ENCODE measurements at places on chromosomes 5 and 9.
A peak's percentile ranks its signal among the peaks of the same experiment; 100 is the strongest.

DNA sequence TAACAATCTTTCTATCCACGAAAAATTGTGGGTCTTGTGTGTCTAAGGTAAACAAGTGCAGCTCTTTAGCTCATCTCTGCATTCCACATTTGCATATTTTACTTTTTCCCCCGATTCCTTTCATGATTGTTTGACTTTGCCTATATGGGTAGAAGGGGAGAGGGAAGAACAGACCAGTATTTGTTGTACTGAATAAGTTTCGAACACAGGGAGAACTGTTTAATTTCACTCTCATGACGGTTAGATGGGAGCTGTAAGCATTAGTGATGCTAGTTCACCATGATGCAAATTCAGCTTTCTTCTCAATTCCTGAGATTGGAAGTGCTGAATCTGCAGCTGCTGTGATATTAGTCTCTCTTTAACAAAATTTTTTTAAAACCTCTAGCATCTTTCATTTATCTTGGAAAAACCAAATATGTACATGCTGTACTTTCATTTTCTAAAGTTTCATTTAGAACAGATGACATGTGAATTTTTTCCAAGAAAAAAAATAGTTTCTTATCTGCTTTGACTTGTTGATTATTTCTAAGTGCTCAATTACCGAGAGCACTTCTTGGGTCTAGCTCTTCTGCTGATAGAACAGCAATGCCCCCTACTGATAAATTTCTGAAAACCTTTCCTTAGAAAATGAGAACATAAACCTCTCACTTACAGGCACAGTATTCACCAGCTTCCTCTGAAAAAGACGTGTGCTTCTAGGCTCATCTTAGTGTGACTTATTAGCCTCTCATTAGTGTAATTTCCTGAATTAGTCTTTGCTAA lies 149.5 kb downstream of the BAAT start:
- no peak for DNase-seq

- DNase-seq: no peak
These were observed 52.1 kb upstream of the FSTL4 start for GRCh38 chr5:133664422-133664821.

DNA sequence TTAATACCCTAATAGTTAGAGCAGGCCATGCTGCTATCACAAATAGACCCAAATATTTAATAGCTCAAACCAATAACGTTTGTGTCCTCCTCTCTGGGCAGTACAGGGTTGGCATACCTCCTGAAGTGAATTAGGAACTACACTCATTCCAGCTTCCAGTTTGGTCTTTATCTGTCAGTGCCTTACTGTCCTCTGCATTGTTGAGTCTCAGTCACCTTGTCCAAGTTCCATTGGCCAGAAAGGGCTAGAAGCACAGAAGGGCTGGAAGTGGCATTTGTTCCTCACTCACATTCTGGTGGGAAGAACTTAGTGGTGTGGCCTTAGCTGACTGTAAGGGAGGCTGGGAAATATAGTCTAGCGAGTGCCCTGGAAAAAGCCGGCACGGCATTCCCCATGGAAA lies 11.2 kb downstream of the FXN start:
- no peak for DNase-seq

GRCh38 chr5:139438707-139439012 lies 665 bp downstream of the DNAJC18 start:
- no peak for DNase-seq

DNA sequence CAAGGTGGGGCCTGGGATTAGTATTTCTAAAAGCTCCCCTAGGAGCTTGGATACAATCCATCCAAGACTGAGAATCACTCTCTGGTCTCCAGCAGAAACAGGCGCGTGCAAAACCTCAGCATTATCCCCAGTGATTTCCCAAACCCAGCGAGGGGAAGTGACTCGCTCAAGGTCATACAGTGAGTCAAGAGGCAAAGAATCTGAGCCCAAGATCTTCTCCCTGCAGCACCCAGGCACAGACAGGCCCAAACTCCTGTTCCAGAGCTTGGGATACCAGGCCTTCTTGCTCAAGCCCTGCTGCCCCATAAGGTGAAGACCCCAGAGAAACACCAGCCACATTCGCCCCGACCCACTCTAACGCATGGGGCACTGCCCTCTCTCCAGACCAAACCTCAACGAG lies 33.2 kb downstream of the SHB start:
- DNase-seq: no peak

DNA sequence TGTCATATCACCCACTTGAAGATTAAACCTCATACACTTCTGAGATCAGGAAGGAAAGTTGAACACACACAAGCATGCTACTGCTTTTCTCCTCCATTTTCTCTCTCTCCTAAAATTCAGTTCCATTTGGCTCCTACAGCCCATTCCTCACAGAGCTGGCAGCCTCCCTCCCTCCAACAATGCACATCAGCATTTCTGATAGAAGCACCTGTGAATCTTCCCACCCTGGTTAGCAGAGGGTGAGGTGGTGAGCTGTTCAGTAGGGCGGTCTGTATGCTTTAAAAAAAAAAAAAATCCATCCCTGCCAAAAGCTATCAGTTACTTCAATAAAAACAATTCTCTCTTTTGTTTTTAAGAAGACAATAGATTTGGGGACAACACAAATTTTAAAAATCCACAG lies 463.2 kb upstream of the KIF2A start:
- no peak for DNase-seq

GRCh38 chr9:116476935-116477381 lies 210.1 kb upstream of the TRIM32 start:
- DNase-seq: no peak

- no peak for DNase-seq
These were observed 221.5 kb upstream of the FAM174A start for GRCh38 chr5:100313657-100314056.

DNA sequence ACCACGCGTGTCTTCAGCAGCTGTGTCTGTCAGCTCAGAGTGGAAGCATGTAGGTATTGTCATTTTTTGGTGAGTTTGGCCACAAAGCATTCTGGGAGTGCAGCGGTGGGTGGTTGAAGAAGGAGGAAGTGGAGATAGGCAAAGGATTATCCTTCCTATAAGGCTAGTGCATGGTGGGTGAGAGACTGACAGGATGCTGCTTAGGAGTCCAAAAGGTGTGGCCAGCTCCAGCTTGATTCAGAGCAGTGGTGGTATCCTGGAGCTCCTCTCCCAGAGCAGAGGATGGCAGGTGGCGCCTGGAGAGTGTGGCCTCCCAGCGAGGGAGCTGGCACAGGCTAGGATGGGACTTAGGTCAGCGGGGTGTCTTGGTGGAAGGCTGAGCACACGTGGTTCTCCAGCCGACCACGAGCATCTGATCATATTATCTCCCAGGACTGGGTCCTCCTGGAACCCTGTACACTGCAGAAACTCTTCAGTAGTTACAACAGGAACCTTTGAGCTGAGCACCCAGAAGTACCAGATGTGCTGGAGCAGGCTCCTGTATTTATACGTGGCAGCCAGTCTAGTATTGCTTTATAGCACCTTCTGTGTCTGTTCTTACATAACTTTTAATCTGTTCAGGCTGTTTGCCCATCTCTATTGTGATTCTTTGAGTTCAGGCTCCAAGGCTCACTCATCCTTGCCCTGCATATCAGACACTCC lies 29.6 kb downstream of the MAML1 start:
- DNase-seq: peak; percentile 30

GRCh38 chr5:96336351-96336985 lies 96.6 kb downstream of the PCSK1 start:
- peak; percentile 71 for DNase-seq

DNA sequence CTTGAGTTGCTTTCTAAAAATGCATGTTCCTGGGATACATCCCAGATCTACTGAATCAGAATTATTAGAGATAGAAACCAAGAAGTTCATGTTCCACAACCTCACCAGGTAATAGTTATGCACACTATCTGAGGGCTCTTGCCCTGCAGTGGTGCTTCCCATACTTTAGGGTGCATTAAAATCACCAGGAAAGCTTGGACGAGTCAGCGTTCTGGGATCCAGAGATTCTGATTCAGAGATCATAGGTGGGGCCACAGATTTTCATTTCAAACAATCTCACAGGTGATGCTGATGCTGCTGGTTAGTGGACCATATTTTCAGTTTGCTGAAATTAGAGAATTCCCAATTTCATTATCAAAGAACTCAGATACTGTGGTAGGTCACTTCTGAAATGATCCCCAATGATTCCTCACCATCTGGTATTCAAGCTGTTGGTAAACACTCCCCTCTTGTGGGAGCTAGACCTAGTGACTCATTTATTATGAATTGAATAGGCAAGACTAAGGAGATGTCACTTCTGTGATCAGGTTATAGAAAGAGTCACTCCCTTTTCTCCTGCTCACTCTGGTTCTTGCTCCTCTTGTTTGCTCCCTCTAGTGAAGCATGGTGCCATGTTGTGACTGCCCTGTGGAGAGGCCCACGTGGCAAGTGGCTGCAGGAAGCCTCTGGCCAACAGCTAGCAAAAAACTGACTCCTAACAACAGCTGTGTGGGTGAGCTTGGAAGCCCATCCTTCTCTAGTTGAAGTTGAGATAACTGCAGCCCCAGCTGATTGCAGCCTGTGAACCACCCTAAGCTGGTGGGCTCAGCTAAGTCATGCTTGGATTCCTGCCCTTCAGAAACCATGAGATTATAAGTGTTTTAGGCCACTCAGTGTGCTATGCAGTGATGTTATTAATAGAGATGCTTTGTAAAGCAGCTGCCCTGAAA lies 59.8 kb downstream of the SH3TC2 start:
- DNase-seq: no peak

GRCh38 chr9:135920973-135921585 lies 13.7 kb upstream of the CAMSAP1 start:
- DNase-seq: no peak

DNA sequence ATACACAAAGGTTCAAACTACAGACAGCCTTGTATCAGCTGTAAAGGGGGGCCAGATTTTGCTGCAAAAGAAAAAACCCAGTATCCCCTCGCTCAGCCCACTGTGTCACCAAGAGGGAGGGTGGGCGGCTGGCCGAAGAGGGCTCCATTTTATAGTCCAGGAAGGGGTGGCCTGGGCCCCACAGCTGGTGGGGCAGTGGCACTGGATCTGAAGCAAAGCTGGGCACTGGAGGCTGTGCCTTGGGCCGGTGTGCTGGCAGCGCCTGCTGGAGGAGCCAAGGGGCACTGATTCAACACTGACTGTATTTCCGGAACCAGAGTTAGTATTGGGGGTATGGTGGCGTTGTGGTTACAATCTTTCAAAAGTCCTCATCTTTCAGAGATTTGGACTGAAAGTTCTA lies 9.1 kb downstream of the BRD3 start:
- no peak for DNase-seq

DNA sequence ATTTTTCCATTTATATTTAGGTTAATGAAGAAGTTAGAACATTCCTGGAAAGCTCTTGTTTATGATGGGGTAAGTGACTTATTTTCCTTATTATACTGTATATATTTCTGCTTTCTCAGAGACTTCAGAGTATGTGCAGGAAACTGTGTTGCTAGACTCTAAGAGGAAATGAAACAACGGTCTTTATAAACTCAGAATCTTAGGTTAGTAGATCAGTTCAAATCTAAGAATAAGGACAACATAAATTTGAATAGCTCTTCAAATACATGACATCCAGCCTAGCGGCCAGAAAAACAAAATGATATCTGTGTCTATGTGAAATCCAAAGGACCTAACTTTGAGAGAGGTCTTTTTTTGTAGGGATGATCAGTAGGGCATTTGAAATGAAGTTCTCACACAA lies 94.3 kb downstream of the PRKACG start:
- no peak for DNase-seq

GRCh38 chr5:39395521-39395920 lies 29.3 kb downstream of the DAB2 start:
- DNase-seq: no peak

DNA sequence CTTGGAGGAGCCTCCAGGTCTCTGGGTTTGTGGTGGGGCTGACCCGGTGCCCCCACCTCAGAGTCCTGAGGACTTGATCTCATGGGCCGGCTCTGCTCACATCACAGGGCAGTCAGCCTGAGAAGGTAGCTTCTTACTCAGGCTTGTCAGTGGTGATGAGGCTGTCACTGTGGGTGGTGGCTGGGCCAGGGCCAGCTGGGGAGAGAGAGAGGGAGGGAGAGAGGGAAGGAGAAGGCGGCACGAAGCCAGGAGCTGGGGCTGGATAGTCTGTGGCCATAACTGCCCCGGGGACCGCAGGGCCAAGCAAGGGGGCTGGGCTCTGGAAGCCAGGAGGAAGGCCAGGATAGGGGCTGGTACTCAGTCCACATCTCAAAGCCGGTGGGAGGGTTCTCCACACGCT lies 6.5 kb downstream of the NTNG2 start:
- DNase-seq: no peak

DNA sequence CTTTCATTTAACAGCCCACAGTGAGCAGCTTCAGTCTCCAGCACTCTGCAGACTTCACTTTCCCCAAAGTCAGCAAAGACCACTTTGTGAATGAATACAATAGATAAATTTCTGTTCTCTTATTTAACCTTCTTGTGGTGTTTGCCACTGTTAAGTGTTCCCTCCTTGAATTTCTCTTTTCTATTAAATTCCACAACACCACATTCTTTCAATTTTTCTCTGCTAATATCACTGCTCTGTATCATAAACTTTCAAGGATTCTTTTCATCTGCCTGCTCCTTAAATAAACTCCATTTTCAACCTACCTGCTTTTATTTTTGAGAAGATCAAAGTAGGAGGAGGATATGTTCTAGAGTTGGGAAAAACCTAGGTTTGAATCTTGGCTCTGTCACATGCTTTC lies 739.5 kb upstream of the GRAMD2B start:
- no peak for DNase-seq

DNA sequence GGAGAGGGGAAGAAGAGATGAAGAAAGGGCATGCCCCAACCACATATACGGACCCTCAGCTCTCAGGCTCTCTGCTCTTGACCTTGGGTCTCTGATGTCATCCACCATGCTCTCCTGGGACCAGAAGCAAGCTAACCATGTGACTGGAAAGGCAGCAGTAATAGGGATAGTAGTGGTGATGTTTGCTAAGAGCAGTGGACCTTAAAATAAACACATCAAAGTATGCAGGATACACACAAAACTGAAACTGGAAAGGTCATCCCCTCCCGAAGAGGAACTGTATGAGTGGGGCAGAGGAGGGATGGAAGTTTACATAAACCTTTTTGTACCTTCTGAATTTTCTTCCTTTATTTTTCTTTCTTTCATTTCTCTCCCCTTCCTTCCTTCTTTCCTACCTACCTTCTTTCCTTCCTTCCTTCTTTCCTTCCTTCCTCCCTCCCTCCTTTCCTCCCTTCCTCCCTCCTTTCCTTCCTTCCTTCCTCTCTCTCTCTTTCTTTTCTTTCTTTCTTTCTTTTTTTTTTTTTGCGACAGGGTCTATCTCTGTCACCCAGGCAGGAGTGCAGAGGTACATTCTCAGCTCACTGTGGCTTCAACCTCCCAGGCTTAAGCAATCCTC lies 8.1 kb upstream of the PTPN3 start:
- no peak for DNase-seq

- DNase-seq: no peak
These were observed 18.4 kb upstream of the ERCC6L2 start for GRCh38 chr9:95857124-95857523.

DNA sequence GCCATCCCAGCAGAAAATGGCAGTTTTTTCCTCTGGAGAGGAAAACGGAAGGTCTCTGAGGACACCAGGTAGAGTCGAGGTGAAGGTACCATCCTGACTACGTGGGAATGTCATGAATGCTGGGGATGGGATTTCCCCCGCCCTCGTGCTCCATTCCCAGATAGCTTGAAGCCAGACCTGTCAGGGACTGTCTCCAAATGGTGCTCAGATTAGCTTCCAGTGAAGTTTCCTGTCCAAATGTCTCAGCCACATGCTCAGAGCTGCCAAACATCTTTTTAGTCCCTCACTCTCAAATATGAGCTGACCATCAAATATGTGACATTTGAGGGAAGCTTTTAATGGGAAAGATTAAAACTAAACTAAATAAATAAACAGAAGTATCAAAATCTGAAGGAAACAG lies 7.6 kb upstream of the ANKRD34B start:
- no peak for DNase-seq

Measured in CD4-positive, alpha-beta T cell treated with Interleukin-4 for 4 hours (primary cell).